Lower leg skin (tissue), 4 donors: ENCODE measurements at places on chromosomes 7 and 10.
A peak's percentile ranks its signal among the peaks of the same experiment; 100 is the strongest.

- DNase-seq: no peak
These were observed 60.9 kb downstream of the ANKRD7 start for GRCh38 chr7:118285358-118285757.

- no peak for DNase-seq
These were observed 154.1 kb downstream of the DGKB start for GRCh38 chr7:14748461-14748860.

DNA sequence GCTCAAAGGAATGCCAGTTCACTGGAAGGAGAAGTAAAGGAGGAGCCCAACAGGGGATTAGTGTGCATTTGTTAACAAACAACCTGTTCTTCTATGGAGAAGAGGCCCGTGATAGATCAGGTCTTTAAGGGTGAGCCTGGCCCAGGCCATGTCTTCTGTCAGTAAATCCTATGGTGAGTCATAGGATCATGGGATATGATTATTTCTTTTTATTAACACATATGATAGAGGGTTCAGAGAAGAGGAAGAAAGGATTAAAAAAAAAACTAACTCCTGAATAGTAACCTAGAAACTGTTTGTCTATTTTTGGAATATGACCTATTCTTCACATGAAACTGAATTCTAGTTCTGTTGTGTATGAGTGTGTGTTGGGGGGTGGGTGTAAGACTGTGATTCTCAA, 70.4 kb downstream of the GPR158 start:
- DNase-seq: no peak

DNA sequence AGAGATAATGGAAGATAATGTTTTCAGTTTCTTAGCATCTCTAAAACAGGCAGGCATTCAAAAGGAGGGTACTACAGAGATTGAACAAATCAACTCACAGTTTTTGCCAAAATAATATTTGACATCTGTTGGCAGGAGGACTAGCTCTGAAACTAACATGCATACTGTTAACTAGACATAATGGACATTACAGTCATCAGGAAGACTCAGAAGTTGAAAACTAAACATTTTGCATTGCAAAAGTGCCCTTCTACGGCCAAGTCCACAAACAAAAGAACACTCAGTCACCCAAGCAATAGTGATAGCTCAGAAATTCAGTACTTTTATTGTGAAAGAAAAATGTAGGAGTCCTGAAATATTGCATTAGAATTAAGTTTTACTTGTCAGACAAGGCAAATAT, 399.0 kb downstream of the HGF start:
- DNase-seq: no peak

GRCh38 chr10:119917777-119918176, 25.2 kb downstream of the SEC23IP start:
- DNase-seq: no peak

- no peak for DNase-seq
These were observed 52.0 kb upstream of the ST8SIA6 start for GRCh38 chr10:17506390-17506789.

GRCh38 chr10:72344932-72345331, 9.8 kb downstream of the DNAJB12 start:
- DNase-seq: no peak

DNA sequence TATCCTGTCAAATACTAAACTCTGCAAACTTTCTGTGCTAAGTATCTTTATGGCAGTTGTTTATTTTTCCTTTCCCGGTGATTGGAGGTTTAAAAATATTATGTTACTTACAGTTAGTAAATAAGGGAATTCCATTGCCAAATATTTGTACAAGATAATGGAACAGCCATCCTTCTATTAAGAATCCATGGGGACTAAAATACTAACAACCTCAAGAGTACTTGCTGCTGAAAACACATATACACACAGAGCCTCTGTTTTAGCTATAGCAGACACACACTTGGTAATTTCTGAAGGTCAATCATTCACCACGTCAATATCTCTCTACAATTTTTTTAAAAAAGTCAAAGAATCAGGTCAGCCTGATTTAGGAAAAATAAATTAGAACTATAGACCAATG, 32.4 kb downstream of the TSPAN12 start:
- no peak for DNase-seq

DNA sequence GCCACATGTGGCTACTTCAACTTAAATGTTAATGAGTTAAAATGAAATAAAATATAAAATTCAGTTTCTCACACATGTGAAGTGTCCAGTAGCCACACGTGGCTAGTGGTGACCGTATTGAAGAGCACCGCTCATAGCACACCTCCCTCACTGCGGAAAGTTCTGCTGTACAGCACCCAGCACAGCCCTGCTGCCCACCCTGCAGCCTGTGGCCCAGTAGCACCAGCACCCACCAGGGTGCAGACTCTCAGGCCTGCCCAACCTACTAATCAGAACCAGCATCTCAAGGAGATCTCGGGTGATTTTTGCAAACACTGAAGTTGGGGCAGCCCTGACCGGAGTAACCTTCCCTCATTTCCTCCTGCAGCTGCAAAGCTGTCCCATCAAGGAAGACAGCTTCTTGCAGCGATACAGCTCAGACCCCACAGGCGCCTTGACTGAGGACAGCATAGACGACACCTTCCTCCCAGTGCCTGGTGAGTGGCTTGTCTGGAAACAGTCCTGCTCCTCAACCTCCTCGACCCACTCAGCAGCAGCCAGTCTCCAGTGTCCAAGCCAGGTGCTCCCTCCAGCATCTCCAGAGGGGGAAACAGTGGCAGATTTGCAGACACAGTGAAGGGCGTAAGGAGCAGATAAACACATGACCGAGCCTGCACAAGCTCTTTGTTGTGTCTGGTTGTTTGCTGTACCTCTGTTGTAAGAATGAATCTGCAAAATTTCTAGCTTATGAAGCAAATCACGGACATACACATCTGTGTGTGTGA, 162.8 kb upstream of the LANCL2 start:
- no peak for DNase-seq

DNA sequence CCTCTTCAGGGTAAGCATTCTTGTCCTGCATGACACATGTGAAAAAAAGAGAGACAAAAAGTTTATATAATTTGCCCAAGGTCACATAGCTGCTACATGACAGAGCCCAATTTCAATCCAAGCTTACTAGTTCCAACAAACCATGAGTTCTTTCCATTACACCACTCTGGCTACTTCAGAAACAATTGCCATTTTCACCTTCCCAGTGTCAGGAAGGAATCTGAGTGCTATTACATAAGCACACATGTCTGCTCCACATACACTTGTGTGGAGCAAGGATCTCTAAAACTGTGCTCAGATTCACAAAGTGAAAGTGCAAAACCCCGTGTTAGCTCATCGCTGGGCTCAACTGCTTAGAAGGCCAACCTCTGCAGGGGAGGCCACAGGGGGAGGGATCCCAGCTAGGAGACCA, 356.2 kb upstream of the NFE2L3 start:
- no peak for DNase-seq

GRCh38 chr10:122311051-122311410, 39.9 kb downstream of the BTBD16 start:
- DNase-seq: no peak

GRCh38 chr7:2280424-2280823, 33.8 kb downstream of the SNX8 start:
- no peak for DNase-seq

DNA sequence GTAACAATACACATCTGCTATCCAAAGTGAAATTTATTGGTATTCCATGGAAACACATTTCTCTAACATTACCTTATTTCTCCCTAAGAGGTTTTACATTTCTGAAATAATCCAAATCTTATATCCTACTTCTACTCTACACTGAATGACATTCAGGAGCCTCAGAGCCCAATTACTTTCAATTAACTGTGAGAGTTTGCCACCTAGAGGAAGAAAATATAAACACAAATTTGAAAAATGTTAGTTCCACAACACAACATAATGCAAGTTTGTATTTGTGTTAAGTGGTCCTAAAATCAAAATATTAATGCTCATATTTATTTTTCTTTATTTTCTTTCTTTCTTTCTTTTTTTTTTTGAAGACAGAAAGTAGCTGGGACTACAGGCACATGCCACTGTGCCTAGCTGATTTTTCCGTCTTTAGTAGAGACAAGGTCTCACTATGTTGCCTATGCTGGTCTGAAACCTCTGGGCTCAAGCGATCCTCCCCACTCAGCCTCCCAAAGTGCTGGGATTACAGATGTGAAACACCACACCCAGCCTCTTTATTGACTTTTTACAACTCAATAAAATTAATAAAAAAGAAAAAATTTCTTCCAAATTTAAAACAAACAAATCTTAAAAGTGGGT, 46.0 kb downstream of the ATAD1 start:
- no peak for DNase-seq

GRCh38 chr7:1742555-1743303, 72.7 kb downstream of the ELFN1 start:
- DNase-seq: no peak

DNA sequence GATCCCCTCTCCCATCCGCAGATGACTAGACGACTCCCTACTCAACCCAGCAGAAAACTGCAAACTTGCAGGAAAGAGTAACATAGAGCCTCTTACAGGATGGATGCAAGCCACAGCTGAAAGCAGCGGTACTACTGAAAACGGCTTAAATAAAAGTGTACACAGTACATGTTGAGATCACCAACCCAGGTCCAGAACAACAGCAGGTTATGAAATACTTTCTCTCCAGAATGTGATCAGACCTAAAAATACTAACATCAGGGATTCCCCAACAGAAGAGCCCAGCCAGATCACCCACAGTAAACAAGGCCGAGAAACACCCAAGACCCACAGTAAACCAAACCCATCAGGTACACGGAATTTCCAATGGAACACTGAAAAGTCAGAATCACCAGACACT, 13.2 kb downstream of the ATE1 start:
- no peak for DNase-seq

DNA sequence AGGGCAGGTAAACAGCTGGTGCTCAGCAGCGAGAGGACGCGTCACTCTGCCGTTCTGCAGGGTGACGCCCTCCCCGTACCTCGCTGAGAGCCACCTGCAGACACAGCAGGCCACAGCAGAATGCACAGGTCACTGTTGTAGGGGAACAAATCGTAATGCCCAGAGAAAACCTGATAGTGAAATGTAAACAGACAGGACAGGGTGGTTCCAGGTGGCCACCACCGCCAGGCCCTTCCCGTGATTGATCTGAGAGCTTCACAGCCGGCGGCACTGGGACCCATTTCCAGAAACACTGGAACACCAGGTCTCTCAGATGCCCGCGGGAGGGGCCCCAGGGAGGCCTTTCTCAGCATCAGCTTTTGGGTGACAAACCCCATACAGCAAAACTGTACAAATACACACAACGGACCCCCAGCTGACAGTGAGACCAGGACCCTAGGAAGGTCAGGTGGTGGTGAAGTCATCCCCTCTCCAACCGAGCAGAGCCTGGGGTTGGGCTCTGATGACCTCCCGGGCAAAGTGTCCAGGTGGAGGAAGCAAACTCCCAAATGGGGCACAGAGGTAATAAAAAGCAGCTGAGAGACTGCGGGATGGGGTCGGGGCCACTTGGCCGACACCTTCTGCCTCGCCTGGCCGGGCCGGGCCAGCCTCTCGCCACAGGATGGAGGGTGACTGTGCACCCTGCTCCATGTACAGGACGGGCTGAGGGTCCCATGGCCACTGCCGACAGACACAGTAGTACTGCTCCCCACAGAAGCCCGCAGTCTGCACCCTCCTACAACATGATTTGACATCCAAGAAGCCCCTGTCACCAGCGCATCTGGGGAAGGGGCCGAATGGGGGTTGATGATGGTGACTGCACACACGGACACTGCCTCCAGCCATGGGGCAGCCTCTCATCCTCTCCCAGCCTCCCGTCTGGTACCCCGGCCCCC, 4.6 kb downstream of the BHLHA15 start:
- no peak for DNase-seq

DNA sequence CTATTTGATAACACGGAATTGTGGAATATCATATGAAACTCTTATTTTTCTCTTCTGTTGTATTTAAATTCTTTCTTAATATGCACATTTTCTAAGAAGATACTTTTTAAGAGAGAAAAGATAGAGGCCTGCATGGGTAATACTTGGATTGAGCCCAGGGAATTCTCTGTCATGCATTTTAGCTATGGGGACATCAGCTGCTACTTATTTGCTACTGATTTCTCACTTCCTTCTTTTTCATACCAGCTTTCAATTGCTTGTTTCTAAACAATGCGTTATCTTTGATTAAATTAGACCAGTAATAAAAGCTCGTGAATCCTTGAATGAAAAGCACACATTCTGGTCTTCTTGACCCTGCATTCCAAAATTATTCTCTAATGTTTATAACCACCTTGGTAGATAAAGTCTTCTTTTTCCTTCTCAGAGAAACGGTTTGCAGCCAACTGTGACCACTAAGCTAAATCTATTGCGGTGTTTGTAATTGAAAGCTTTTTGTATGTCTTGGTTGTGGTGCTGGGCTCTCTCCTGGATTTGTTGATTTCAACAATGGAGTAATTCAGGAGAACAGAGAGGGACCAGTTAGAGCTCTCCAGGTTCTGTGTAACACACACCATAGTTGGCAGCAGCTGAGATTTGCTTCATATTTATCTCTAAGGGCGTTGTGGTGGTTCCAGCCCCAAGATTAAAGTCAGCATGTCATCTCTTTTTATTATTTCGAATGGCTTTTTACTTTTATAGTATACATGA, 139.3 kb downstream of the PPP1R9A start:
- no peak for DNase-seq

GRCh38 chr10:72630144-72630543, 4.3 kb upstream of the MICU1 start:
- DNase-seq: no peak

DNA sequence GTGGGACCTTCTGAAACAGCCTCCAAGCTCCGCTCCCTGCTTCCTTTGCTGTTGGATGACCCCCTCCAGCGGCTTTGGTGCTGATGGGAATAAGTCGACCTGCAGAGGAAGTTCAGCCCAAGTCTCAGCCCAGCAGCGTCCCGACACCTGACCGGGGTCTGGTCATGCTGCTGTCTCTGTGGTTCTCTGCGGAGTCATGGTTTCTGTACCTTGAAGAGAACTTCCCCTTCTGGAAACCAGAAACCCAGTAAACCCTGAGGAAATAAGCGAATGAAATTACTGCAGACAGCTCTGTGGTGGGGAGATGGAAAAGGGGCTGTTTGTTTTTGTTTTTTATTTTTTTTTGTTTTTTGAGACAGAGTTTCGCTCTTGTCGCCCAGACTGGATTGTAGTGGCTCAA, 18.3 kb upstream of the ZNF12 start:
- DNase-seq: no peak

DNA sequence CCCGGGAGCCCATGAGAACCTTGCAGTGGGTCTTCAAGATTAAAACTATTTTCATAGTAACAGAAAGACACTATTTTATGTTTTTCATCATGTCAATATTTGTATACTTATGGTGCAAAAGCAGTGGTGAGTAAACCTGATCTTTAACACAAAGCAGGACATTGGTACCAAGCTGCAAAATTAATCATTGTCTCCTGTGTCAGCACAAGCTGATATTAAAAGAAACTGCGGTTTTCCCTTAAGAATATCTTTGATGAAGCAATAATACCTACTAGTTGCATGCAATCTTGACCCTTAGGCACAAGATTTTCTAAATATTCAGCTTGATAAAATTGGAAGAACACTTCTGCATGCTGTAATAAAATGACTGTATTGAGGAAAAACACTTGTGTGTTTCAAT, 121.7 kb downstream of the MDFIC start:
- no peak for DNase-seq

GRCh38 chr7:48274662-48275061, 103.4 kb downstream of the ABCA13 start:
- DNase-seq: no peak

GRCh38 chr10:15223174-15223573, 54.7 kb upstream of the NMT2 start:
- no peak for DNase-seq

- peak; percentile 35 for DNase-seq
These were observed 493.4 kb downstream of the TNS3 start for GRCh38 chr7:47088329-47089067.

- DNase-seq: no peak
These were observed 22.4 kb downstream of the PRSS2 start for GRCh38 chr7:142793156-142793555.
